GM12878 (cell line): ENCODE measurements at places on chromosomes 1 and 21.

GRCh38 chr1:152392909-152393308 lies 21.2 kb downstream of the CRNN start:
- no peak for DNase-seq

- DNase-seq: no peak
Measured at GRCh38 chr1:113734357-113735055, 24.8 kb downstream of the PHTF1 start.

- DNase-seq: no peak
Measured at GRCh38 chr21:43262427-43262826, 93.6 kb downstream of the CRYAA start.

GRCh38 chr1:158035014-158035413 lies 41.6 kb downstream of the KIRREL1 start:
- no peak for DNase-seq

- peak; percentile 27 for DNase-seq
Measured at GRCh38 chr1:113226148-113226547, 153.2 kb downstream of the LRIG2 start.

- DNase-seq: no peak
Measured at GRCh38 chr1:188382851-188383250, 1554.1 kb downstream of the PLA2G4A start.

DNA sequence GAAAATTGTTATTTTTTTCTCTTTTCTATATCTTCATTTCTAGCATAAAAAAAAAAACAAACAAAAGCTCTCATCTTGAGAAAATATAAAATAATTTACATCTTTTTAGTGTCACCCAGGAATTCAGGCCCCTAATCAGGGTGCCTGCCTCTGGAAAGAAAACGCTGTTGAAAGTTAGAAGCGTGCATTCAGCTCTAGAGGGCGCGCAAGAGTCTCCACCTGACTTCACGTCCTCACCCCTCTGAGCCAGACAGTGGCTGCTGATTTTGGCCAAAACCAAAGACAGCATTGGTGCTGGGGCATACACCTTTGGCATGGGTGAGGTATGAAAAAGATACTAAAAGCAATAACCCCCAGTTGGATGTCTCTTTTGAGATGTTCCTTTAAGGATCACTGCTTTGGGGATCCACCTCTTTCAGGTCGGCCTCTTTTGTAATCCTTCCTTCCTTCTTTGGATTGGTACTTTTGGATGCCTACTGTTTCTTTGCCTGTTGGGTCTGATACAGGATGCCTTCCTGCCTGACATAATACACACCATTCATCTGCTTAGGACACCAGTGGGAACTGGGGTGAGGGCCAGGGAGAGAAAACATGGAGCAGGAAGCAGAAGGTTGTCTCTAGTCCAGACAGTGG lies 77.6 kb upstream of the CHRM3 start:
- DNase-seq: no peak

DNA sequence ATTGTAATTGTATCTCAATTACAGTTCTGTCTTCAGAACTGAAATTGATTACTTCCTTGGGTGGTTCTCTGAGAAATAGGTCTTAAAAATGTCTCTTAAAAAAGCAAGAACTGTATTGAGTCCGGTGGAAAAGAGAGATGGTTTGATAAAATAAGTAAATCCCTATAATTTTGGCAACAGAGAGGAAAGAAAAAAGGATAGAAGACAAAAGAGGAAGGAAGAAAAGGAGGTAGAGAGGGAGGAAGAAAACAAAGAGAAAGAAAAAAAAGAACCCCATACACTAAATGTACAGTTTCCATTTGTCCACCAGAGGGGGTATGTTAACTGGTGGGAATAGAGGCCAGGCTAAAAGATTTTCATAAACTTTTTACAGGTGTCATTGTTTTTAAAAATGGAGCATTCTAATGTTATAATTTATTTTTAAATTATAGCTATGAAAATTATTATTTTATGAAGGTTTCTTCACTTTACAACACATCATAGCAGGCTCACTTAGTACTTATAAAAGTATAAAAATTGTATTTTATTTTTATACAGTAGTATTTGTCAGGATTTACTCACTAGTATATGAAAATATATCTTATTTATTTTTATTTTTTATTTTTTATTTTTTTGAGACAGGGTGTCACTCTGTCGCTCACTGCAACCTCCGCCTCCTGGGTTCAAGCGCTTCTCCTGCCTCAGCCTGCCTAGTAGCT lies 2.1 kb upstream of the UBE2T start:
- no peak for DNase-seq

GRCh38 chr21:34621434-34622350 lies 6.8 kb upstream of the RCAN1 start:
- no peak for DNase-seq

DNA sequence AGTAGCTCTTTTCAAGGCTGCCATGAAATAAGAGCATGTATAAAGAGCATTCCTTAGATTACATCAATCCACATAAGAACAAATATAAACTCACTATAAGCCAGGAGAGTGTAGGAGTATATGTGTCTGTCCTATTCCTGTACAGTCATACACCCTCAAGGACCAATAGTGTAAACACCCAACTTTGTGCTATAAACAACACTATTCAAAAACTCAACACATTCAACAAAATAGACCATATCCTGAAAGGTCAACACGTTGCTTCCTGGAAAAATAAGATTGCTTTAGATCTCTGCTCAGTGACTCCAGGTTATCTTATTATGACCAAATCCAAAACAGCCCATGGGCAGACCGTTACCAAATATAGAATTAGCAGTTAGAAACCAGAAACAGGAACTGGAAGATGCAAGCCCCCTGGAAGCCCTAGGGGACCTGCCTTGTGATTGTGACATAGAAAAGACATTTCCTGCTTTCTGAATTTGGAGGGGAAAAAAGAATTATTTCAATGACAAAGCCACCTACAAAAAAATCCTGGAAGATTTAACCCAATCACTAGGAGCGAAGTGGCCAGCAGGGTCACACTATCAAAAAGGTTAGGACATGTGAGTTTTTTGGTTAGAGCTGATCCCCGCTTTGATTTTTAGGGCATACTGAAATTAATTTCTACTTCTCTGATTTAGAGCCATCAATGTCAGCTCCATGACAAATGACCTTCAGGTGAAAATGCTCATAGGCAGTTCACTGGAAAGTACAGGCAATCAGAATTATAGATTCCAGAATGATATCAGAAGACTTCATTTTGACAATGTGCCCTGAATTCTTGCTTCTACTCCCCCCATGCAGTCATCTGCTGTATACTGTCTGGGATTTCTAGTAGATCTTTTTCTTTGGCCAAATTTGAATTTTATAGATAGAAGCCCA lies 59.9 kb downstream of the LRRC8C start:
- DNase-seq: peak; percentile 52

DNA sequence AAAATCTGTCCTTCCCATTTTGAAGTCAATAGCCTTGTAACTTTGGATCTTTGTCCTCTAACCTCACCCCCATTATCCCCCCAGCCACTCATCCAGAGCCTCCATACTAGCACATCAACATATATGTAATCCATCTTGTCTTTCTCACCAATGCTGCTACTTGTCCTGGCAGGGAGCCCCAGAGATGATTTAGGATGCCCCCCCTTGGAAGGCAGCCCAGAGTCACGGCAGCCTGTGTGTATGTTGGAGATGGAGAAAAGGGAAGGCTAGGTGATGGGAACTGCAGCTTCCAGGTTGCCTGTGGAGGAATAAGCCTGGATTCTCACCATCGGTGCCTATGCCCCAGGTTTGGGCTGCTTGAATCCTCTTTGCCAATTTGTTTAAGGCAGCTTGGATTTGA lies 51.7 kb upstream of the SCMH1 start:
- DNase-seq: no peak

DNA sequence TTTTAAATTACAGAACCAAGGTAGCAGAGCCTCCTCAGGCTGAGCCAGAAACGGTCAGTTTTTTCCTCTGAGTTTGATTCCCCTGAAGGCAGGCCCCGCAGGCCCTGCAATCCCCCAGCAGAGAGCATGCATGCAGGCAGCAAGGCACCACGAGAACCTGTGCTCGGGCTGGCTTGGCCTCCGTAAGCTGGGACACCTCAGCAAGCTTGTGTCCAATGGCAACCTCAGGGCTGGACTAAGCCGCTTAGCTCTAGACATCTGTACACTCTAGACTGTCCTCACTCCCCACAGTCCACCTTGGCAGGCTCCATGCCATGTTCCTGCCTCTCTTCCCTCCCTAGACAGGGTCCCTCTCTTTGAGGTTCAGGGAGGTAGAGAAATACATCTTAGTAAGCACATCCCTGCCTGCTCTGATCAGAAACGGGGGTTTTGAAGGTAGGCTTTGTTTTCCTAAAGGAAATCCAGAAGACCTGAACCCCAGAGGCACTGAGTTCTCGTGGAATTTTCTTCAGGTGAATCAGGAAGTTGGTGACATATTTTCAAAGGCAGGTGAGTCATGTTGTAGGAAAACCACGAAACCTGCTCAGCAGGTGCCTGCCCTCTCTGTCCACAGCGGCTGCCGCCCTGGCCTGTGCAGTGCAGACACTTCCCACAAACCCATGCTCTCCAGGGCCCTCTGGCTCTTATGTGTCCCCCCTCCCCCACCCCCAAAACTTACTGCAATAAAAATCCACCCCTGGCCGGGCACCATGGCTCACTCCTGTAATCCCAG lies 7.0 kb downstream of the TMEM63A start:
- DNase-seq: no peak

- no peak for DNase-seq
Measured at GRCh38 chr21:32351428-32351827, 41.4 kb downstream of the URB1 start.

- no peak for DNase-seq
Measured at GRCh38 chr1:187027253-187027652, 198.5 kb downstream of the PLA2G4A start.

- no peak for DNase-seq
Measured at GRCh38 chr1:213531369-213532310, 456.1 kb upstream of the PROX1 start.

- DNase-seq: no peak
Measured at GRCh38 chr1:53662169-53662568, 76.8 kb downstream of the GLIS1 start.

DNA sequence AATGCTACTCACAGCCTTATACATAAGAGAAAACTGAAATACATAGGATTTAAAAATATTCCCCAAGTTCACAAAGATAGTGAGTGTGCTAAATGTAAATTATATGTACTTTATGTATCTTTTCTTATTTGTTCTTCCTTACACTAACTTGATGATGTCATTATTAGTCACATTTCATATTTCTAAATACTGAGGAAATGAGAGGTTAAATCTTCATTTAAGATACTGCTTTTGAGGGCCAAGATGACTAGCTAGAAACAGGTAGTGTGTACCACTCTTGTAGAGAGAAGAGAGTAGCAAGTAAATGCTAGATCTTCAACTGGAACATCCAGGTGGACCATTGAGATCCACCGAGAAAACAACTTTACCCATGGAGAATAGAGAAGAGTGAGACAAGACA lies 29.8 kb downstream of the PYHIN1 start:
- no peak for DNase-seq

DNA sequence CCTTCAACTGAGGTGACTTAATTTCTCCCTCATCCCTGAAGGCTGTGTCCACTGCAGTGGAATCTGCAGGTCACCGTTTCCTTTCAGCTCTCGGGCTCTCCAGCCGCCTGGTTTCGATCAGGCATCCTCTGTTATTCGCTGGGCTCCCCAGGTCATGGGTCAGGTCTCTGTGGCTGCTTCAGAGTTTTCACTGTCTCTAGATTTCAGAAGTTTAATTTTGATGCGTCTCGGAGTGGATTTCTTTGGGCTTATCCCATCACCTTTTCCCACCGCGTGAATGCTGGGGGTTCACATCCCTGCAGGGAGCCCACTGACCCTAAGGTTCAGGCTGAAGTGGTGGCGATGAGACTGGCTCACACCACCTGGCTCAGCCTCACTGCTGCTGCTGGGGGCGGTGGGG lies 3.3 kb downstream of the ACTRT2 start:
- no peak for DNase-seq

GRCh38 chr1:243667591-243667990 lies 182.5 kb downstream of the AKT3 start:
- peak; percentile 1 for DNase-seq

DNA sequence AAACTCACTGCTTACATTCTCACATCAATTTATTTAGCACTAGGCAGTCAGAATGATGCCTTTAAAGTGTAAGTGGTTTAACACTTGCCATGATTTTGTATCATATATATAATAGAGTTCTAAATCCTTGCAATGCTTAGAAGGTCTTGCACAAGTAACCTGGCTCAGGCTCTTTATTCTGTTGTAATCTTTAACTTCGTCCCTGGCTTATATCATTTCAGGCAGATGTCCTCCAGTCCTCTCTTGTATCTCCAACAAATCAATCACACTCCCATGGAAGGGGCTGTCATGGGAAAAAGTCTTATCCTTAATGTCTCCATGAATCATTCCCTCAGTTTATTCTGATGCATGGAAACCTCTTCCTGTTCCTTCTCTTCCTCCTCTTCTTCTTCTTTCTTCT lies 841.6 kb upstream of the B3GALT2 start:
- DNase-seq: no peak

DNA sequence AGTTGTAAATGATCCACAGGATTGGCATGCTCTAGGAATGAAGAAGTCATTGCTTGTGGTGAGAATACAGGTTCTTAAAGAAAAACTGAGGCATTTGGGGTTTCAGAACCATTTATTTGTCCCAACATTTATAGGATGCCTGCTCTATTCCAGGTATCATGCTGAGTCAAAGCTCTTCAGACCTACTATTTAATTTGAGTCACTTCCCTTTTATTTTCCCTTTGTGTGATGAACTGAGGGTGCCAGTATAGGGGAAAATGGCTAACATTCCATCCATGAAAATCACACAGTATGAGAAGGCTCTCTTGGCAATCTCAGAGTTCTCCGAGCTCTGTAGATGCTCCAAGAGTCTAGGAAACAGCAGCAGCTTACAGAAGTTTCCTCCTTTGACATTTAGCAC lies 110.4 kb downstream of the RNF220 start:
- DNase-seq: no peak

- DNase-seq: no peak
Measured at GRCh38 chr1:206895837-206896242, 1.4 kb upstream of the IL24 start.
